ENCODE measurements at places on chromosomes 2 and 18. TPM values are rescaled to one million over a fixed set of nuclear protein-coding genes. Genes with fewer than 3 reads are reported as not detected.

Gene IL36B
- total RNA-seq = not detected

Gene HOXD13
- not detected for total RNA-seq

Gene CFC1
- total RNA-seq = not detected

Gene GKN2
- not detected for total RNA-seq

Gene CDKL4
- 0.27 TPM for total RNA-seq

Gene STARD6
- total RNA-seq = not detected

Gene UGT1A5
- not detected for total RNA-seq

Gene CXCR4
- 1.3 TPM for total RNA-seq

Gene REG3G
- total RNA-seq = 0.86 TPM

DNA sequence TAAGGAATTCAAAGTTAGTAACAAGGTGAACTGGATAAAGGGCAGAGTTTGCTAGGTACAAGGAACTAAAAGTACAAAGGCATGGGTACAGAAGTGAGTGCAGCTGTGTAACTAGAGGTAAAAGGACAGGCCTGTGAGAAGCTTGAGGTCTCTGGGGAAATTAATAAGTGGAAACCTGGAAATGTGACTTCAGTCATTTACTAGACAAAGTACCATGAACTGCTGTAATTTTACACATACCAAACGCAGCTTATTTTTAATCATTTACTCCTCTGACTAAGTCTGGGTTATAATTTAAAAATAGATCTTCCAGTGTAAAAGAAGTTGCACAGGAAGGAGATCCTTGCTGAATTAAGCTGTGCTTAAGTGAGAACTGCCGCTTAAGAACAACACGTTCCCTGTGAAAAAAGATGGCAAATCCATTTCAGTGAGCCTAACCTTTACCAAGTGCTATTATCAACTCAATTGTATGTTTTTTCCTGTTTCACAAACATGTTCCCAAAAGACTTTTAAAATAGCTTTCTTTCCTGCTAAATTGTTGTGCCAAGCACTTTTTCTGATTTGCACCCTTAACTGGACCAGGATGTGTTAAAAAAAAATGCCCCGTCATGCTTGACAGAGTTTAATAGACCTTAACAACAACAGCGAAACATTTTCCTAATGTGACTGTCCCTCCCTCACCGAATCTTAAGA, 44.3 kb downstream of the CALCRL start:
- H3K36me3 ChIP-seq = no peaks in the 10 kb centered on the region
- no peak overlapping the region for H3K4me3 ChIP-seq
- no peaks in the 10 kb centered on the region for H3K4me1 ChIP-seq

- peaks cover 4% of the 10 kb centered on the region for H3K36me3 ChIP-seq
- H3K4me3 ChIP-seq = no peak overlapping the region
- H3K27me3 ChIP-seq = no peaks in the 10 kb centered on the region
- no peak overlapping the region for H3K27ac ChIP-seq
- DNase-seq = peak; percentile 36
Observed at GRCh38 chr2:11187083-11187619, 31.9 kb downstream of the SLC66A3 start.

DNA sequence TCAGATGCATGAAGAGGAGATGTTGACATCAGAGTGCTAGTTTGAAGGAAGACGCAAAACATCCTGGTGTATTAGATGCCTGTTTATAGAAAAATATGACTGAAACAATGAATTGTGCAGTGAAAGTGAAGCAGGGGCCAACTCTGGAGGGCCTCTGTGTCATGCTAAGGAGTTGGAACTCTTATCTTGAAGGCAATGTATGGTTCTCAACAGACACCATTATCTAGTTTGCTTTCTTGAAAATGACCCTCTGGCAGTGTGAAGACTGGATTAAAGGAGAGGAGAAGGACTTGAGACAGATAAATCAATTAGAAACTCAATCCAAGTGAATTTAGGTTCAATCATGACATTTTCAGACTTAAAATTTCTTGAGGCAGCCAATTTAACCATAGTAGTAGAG, 63.1 kb downstream of the ITGA4 start:
- DNase-seq = no peak
- no peaks in the 10 kb centered on the region for H3K36me3 ChIP-seq
- no peak overlapping the region for H3K27ac ChIP-seq
- no peak overlapping the region for H3K4me3 ChIP-seq
- no peaks in the 10 kb centered on the region for H3K4me1 ChIP-seq

DNA sequence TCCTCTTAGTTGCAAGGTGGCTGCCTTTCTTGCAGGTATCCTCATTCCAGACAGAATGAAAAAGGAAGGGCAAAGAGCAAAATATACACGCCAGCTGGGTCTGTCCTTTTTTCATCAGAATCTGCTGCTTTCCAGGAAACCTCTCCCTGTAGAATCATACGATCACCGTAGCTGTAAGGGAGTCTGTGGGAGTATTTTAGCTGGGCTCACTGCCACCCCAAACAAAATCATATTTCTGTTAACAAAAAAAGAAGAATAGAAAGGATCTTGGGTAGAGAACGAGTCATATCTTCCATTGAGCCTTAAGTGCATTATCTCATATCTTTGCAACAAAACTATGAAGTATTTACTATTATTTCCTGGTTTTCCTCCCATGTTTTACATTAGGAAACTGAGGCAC, 15.0 kb upstream of the TANC1 start:
- peaks cover 9% of the 10 kb centered on the region for H3K4me1 ChIP-seq
- H3K4me3 ChIP-seq = no peak overlapping the region
- no peak for DNase-seq
- H3K36me3 ChIP-seq = no peaks in the 10 kb centered on the region

DNA sequence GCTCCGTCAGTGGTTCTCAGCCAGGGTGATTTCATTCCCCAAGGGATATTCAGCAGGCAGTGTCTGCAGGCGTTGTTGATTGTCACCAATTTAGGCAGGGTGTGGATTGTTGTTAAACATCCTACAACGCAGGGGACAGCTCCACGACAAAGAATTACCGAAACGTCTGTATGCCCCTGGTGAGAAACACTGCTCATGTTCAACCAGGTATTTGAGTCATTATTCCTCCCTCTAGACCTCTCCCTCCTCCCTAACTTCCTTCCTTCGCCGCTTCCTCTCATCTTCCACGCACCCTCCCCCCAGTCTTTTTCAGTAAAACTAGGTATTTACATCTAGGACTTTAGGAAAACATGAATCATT, 50.8 kb downstream of the NCK2 start:
- DNase-seq = no peak
- no peak overlapping the region for H3K27ac ChIP-seq
- H3K36me3 ChIP-seq = no peaks in the 10 kb centered on the region
- H3K4me3 ChIP-seq = no peak overlapping the region
- peaks cover 5% of the 10 kb centered on the region for H3K4me1 ChIP-seq
- no peaks in the 10 kb centered on the region for H3K27me3 ChIP-seq

DNA sequence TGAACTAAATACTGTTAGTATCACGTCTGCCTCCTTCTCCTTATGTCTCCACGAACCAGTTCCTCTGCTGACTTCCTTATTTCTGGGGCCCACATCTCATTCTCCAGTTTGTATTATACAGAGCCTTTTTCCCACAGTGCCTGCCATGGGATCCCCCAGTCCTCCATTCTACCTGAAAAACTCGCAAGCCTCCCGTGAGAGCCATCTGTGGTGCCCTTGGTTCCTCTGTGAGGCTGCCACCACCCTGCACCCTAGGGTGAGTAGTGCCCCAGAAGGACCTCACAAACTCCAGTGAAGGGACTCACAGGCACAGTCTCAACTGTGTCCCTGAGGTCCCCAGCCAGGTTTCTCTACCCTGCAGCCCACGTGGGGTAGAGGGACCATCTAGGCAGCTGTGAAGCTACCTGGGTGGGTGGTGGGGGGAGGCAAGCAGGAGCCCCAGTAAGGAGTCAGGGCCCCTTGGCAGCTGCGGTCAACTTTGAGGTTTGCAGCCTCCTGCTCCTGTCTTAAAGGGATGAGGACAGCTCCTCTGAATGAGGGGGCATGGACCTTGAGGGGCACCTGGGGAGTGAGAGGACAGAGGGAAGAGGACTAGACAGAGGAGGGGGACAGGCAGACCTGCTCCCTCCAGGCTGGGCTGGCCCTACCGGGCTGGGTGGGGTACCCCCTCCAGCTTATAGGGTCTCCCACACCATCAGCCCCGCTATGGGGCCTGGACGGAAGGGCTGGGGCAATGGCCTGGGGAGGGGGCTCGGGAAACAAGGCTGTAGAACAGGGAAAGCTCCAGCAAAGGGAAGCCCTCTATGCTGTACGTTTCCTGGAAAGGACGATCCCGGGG, 1.0 kb downstream of the PSTPIP2 start:
- peaks cover 18% of the 10 kb centered on the region for H3K4me1 ChIP-seq
- H3K4me3 ChIP-seq = peak overlapping the region; percentile 74
- no peak for DNase-seq
- peak overlapping the region; percentile 61 for H3K27ac ChIP-seq
- H3K27me3 ChIP-seq = no peaks in the 10 kb centered on the region

GRCh38 chr2:239312741-239313667, 87.8 kb downstream of the HDAC4 start:
- no peaks in the 10 kb centered on the region for H3K4me1 ChIP-seq
- DNase-seq = no peak
- no peak overlapping the region for H3K4me3 ChIP-seq
- no peaks in the 10 kb centered on the region for H3K36me3 ChIP-seq
- no peak overlapping the region for H3K27ac ChIP-seq
- H3K27me3 ChIP-seq = no peaks in the 10 kb centered on the region

- H3K36me3 ChIP-seq = no peaks in the 10 kb centered on the region
- DNase-seq = no peak
- peaks cover 68% of the 10 kb centered on the region for H3K27me3 ChIP-seq
- no peak overlapping the region for H3K27ac ChIP-seq
- peaks cover 13% of the 10 kb centered on the region for H3K4me1 ChIP-seq
- peak overlapping the region; percentile 65 for H3K4me3 ChIP-seq
Observed at GRCh38 chr18:26655525-26656430, 107.4 kb upstream of the KCTD1 start.

DNA sequence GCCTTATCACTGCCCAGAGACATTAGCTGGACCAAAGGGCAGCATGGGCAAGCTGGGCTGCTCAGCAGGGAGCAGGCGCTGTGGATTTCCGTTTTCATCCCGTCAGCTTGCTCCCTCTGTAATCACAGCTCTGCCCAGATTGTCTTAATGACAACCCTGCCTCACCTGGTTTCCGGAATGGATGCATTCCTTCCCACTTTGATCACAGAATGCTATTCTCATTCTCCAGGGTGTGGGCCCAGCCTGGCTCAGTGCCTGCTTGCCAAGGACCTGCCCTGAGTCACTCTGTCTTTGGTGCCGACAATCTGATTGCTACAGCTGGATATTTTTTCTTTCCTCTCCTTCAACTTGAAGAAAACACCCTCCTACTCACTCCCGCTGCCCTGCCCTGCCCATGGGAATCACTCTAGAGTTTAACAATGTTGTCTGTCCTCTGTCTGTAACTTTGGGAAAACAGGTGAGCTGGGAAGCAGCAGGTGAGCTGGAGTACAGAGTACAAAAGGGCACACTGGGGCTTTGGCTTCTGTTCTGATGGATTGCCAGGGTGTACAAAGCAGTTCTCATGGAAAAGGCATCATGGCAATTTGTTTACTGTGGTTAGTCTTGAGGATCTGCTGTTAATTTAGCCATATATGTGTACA, 27.2 kb upstream of the FAM136A start:
- no peaks in the 10 kb centered on the region for H3K27me3 ChIP-seq
- peak overlapping the region; percentile 74 for H3K27ac ChIP-seq
- H3K36me3 ChIP-seq = no peaks in the 10 kb centered on the region
- peaks cover 29% of the 10 kb centered on the region for H3K4me1 ChIP-seq
- DNase-seq = peak; percentile 96
- H3K4me3 ChIP-seq = peak overlapping the region; percentile 46

DNA sequence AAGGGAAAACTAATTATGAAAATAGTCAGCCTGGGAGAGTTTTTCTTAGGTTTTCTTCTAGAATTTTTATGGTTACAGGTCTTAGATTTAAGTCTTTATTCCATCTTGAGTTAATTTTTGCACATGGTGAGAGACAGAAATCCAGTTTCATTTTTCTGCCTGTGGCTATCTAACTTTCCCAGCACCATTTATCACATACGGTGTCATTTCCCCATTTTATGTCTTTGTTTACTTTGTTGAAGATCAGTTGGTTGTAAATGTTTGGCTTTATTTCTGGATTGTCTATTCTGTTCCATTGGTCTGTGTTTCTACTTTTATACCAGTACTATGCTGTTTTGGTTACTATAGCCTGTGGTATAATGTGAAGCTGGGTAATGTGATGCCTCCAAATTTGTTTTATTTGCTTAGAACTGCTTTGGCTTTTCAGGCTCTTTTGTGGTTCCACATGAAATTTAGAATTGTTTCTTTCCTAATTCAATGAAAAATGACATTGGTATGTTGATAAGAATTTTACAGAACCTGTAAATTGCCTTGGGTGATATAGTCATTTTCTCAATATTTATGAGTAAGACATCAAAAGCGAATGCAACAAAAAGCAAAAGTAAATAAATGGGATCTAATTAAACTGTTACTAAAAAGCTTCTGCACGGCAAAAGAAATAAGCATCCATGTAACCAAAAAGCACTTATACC, 146.1 kb upstream of the NOL4 start:
- no peaks in the 10 kb centered on the region for H3K36me3 ChIP-seq
- H3K4me1 ChIP-seq = no peaks in the 10 kb centered on the region
- H3K27ac ChIP-seq = no peak overlapping the region
- DNase-seq = no peak

DNA sequence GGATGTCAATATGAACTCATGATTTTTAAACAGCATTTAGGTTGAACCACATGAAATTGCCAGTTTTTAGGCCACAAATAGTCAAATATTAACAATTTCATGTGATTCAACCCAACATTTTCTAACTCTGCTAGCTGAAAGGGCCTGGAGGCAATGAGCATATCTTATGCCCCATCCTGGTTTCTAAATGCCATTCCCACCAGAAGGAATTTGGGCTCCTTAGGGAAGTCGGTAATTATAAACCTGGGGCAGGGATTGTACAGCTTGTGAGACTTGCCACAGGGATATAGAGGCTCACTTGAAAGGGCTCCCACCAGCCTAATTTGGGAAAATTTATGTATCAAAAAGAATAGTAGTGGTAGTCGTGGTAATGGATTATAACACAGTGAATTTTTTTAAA, 178.4 kb upstream of the ALPP start:
- no peak overlapping the region for H3K4me3 ChIP-seq
- no peak overlapping the region for H3K27ac ChIP-seq
- no peaks in the 10 kb centered on the region for H3K27me3 ChIP-seq
- DNase-seq = no peak
- no peaks in the 10 kb centered on the region for H3K4me1 ChIP-seq

- no peak overlapping the region for H3K4me3 ChIP-seq
- H3K4me1 ChIP-seq = no peaks in the 10 kb centered on the region
- H3K27me3 ChIP-seq = no peaks in the 10 kb centered on the region
- no peak overlapping the region for H3K27ac ChIP-seq
- H3K36me3 ChIP-seq = no peaks in the 10 kb centered on the region
- DNase-seq = no peak
Observed at GRCh38 chr2:185127412-185127811, 529.1 kb downstream of the ZNF804A start.

DNA sequence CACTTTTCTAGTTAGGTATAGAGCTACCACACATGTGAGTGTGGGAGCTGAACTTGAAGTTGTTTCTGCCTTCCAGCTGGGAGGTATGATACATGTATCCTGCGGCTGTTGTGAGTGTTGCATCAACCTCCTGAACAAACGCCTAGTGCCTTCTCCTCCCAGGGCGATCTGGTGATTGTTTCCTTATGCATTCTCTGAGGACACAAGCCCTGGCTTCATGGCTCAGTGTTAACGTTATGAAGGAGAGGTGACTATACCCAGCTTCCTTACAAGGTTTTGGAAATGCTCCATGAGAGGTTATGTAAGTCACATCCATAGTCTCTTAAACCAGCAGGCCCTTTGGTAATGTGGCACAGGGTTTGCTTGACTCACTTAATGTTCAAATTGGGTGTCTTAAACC, 64.9 kb downstream of the SPRED2 start:
- no peak overlapping the region for H3K4me3 ChIP-seq
- peak overlapping the region; percentile 39 for H3K27ac ChIP-seq
- no peaks in the 10 kb centered on the region for H3K36me3 ChIP-seq
- no peak for DNase-seq
- no peaks in the 10 kb centered on the region for H3K27me3 ChIP-seq

All from HCT116 (cell line).